NCI-H2171 treated with DMSO at 0.1 percent for 48 hours (cell line): ENCODE measurements at places on chromosomes 6 and 20.

DNA sequence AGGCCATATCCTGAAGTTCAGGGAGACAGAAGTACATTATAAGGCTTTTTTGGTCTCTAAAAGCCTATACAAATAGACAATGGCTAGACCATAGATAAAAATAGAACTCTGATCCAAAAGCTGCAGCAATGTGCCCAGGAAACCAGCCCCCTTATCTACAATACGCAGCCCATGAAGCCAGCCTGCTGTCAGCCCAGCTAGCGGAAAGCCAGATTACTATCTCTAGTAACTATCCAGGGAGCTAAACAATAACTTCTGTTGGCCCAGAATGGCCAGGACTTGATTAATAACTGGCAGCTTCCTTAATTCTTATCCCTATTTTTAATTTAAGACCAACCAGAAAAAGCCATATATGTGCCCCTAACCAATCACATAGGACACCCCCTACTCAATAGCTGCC lies 160.4 kb upstream of the SMLR1 start:
- no peak for DNase-seq

GRCh38 chr6:114100215-114100994 lies 129.5 kb upstream of the HDAC2 start:
- DNase-seq, result no peak

GRCh38 chr6:132365281-132365907 lies 35.9 kb downstream of the MOXD1 start:
- no peak for DNase-seq

DNA sequence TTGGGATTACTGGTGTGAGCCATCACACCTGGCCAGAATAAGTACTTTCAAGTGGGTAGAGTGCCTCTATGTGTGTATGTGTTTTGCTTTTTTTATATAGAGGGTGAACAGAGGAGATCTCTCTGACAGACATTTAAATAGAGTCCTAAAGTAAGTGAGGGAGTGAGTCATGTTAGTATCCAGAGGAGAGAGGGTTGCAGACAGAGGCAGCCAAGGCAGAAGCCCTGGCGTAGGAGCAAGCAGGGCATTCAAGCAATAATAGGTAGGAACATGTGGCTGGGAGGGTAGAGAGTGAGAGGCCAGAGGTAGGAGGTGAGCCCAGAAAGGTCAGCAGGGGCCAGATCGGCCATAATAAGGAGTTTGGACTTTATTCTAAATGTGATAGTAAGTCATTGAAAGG lies 48.9 kb downstream of the PHF20 start:
- no peak for DNase-seq

- no peak for DNase-seq
Measured at GRCh38 chr20:40583636-40584035, 105.4 kb downstream of the MAFB start.

- no peak for DNase-seq
Measured at GRCh38 chr6:68427630-68428029, 207.5 kb upstream of the ADGRB3 start.

GRCh38 chr6:167972193-167972592 lies 25.3 kb upstream of the KIF25 start:
- no peak for DNase-seq

- no peak for DNase-seq
Measured at GRCh38 chr6:2798586-2799134, 33.5 kb downstream of the WRNIP1 start.

DNA sequence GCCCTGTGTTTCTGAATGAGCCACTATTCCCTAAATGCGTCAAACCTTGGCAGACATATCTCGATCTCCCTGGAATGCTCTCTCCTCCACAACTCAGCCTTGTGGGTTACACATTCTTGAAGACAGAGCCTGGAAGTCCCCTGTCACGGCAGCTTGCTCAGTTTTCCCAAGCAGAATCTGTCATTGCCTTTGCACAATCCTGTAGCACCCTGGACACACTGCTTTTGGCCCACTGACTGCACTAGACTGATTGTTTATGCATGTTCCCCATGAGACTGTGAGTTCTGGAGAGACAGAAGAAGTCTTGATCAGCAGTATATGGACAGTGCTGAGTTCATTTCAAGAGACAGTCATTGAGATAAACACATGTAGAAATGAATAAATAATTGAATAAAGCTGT lies 406.7 kb downstream of the CD83 start:
- no peak for DNase-seq

- no peak for DNase-seq
Measured at GRCh38 chr20:9214685-9215084, 145.8 kb downstream of the PLCB4 start.

- no peak for DNase-seq
Measured at GRCh38 chr6:170053966-170054661, 236.8 kb downstream of the DLL1 start.

DNA sequence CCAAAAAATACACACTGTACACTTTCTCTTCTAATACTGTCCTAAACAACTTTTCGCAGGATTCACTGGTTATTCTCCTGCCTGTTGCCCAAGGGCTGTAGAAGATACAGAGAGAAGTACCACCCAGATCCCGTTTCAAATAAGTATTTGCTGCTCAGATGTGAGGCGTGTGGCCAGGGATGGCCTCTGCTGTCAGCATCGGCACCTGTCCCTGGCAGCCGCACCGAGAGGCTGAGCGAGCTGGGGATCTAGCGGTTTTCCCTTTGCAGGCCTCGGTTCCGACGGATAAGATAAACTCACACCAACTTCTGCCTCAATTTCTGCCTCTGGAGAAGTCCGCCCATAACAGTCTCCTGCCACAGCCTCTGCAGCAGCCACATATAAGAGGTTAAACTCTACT lies 685.2 kb upstream of the AGPAT4 start:
- no peak for DNase-seq

DNA sequence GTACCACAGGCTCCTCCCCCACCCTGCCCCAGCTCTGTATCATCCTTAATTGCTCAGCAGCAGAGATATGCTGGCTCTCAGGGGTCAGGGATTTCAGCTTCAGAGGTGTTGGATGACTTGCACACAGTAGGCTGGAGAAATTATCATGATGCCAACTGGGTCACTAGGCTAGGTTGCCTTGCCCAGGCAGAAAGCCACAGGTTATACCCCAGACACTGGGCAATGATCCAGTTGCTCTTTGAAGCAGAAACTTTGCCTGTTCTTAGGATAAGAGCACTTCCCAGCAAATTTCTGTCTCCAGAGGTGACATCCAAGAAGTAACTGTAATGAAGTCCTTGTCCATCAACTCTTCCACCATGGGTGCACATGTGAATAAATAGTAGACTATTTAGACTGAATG lies 38.3 kb upstream of the SCML4 start:
- peak; percentile 23 for DNase-seq

GRCh38 chr20:64072498-64073063 lies 6.7 kb downstream of the RGS19 start:
- no peak for DNase-seq

DNA sequence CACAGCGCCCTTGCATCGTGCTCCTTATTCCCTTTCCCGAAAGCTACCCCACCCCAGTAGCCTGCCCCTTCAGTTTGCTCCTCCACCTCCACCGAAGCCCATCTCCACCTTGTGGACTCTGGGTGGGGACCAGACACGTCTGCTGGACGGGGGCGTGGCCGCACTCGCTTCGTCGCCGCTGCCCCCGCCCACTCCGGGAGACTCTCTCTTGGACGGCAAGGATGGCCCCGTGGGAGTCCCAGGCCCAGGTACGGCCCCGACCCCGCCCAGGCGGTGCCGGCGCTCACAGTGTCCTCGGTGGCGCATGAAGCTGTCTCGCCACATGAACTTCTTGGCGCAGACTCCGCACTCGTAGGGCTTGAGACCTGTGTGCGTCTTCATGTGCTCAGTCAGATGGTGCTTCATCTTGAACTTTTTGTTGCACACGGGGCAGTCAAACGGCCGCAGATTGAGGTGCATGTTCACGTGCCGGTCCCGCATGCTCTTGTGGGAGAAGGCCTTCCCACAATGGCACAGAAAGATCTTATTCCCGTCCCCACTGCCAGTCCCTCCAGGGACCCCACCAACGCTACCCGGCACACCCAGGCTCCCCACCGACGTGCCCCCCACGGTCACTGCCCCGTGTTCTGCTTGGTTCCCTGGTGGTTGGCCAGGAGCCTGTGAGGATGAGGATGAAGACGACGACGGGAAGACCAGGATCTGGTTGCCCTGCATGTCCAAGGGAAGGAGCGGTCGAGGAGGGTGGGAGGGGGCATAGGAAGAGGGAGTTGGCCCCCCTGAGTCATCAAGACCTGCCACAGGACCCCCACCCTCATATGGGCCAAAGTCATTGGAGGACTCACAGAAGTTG lies 1.3 kb upstream of the TAPBP start:
- DNase-seq, result no peak

GRCh38 chr6:4672772-4673171 lies 103.4 kb upstream of the CDYL start:
- no peak for DNase-seq
